ENCODE measurements at places on chromosomes 1 and 21.

DNA sequence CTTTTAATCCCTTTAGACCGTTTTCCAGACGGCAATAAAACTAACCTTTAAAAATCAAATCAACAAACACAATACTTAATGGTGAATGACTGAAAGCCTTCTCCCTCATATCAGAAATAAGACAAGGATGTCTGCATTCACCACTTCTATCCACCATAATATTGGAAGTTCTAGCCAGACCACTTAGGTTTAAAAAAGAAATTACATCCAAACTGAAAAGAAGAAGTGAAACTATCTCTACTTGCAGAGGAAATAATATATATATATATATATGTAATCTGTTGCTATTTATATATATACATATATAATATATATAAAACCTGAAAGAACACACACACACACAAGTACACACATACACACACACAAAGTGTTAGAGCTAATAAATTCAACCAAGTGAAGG lies 100.4 kb downstream of the BRINP3 start:
- DNase-seq, result no peak

DNA sequence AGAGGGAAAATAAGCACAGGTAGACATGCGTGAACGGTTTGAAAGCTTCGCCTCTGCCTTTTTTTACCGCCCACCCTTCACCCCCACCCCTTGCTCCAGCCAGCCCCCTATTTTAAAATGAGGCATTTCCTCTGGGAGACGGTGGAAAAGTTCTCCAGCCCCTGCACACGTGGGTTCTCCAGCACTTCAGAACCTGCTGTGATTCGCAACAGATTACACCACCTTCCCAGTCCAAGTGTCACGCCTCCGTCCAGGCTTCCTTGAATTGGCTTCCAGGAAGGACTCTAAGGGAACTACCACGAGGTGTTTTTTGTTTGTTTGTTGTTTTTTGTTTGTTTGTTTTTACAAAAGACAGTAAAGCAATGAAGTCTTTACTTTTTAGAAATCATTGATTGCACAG lies 2.6 kb downstream of the LRRC7 start:
- no peak for DNase-seq

DNA sequence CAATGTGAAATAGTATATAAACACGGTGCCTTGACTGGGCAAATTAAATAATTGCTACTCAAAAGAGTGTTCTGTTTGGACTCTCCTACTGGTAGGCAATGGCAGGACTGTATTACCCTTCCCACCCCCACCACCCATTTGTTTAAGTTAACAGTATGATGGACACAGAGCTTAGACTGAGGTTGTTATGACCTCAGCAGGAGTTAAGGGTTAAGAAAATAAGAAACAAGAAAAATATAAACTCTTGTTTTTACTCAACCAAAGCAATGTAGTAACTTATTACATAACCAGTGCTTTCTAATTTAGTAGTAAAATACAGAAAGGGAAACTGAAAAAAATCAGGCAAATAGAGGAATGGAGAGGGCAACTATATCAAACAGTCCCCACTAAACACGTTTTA lies 19.9 kb upstream of the SERPINC1 start:
- no peak for DNase-seq

DNA sequence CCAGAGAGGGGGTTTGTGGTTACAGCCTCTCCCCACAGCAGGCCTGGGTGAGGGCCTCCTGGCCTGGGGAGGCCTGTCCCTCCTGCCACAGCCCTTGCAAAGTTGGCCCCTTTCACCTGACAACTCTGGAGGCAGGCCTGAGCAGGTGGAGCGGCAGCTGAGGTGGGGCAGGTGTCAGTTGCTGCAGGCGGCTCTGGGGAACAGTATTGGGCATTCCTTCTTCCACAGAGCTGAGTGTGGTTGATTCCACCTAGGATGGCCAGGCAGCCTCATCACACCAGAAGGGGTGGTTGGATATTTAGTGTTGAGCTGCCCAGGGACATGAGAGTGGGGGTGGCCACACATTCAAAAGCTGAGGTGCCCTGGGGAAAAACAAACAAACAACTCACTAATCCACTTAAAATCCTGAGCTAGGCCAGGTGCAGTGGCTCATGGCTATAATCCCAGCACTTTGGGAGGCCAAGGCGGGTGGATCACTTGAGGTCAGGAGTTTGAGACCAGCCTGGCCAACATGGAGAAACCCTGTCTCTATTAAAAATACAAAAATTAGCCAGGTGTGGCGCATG lies 31.1 kb downstream of the PIGP start:
- DNase-seq, result no peak

GRCh38 chr1:232110281-232111090 lies 483.9 kb downstream of the DISC1 start:
- DNase-seq, result no peak

GRCh38 chr21:16473988-16474387 lies 744.2 kb downstream of the USP25 start:
- no peak for DNase-seq

GRCh38 chr1:108059945-108060344 lies 95.0 kb upstream of the VAV3 start:
- no peak for DNase-seq

DNA sequence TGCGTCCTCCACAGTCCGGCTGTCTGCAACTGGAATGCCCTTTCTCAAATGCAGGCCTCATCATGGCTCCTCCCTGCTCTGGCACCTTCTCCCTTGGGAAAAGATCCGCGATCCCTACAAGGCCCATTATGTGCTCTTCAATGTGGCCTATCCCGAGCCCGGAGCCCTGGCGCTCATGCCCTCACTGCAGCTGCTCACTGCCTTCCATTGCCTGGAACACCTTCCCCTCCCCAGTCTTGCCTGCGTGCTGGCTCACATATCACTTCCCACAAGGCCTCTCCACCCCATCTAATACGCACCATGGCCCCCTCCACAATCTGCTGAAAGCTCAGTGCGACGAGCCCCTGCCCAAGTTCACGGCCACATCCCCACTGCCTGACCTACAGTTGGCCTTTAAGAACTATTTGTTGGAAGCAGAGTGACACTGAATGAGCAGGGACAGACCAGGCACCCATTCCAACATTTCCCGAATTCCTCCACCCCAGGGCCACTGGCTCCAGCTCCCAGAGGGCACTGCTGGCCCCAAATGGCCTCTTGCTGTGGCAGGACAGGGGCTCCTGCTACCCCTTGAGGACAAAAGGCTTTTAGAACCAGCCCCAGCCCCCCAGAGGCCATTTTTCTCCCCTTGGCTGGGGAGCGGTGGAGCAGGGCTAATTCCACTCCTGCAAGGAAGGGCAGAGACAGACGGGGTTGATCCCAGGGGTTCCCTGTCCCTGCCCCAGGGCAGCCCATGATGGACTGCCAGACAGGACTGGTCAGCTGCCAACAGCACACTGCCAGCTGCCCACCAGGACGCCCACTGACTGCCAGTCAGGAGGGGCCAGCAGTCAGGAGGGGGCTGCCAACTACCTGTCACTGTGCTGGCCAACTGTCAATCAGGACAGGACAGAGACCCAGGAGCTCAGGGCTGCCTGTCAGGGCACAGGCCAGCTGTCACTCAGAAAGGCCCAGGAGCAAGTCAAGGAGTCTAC lies 64.8 kb downstream of the DHRS3 start:
- DNase-seq, result no peak

- no peak for DNase-seq
Measured at GRCh38 chr1:198617406-198617805, 21.4 kb upstream of the PTPRC start.

- DNase-seq, result no peak
Measured at GRCh38 chr21:45033791-45034555, 40.4 kb upstream of the ADARB1 start.

- DNase-seq, result no peak
Measured at GRCh38 chr1:39255222-39255621, 50.7 kb downstream of the MACF1 start.

DNA sequence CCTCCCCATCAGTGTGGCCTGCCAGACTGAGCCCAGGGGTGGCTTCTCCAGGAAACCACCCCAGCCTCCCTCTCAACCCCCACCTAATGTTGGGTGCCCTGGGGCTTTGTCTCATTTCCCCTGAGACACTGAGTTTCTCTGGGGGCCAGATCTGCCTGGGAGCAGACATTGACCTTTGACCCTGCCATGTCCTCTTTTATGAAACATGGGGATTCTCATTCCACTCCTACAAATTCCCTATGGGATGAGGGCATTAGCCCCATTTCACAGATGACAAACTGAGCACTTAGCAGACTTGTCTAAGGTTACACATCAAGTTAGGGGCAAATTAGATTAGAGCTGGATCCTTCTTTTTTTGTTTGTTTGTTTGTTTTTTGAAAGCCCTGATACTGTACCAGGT lies 24.1 kb downstream of the RHBG start:
- DNase-seq, result no peak

DNA sequence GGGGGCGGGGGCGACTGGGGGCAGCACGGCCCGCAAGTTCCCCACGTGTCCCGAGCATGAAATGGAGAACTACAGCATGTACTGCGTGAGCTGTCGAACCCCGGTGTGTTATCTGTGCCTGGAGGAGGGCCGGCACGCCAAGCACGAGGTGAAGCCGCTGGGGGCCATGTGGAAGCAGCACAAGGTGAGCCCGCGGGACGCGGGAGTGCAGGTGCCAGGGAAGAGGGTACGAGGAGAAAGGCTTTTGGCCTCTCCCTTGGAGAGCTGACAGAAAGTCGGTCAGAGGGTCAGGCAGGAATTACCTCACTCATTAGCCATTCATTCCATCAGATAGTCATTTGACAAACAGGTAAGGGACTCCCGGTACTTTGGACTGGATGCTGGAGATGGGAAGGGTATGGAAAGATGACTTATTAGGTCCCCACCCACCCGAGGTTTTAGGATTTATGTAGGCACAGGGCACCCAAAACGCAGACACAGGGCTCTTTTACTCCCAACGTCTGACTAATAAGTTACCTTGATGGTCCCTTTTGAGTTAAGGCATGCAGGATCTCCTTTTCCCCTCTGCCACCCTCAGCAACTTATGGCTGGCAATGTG lies 2.1 kb downstream of the TRIM67 start:
- DNase-seq, result no peak

Data from NCI-H187 treated with DMSO at 0.1 percent for 48 hours (cell line).